ENCODE measurements at places on chromosomes 6 and 20.

DNA sequence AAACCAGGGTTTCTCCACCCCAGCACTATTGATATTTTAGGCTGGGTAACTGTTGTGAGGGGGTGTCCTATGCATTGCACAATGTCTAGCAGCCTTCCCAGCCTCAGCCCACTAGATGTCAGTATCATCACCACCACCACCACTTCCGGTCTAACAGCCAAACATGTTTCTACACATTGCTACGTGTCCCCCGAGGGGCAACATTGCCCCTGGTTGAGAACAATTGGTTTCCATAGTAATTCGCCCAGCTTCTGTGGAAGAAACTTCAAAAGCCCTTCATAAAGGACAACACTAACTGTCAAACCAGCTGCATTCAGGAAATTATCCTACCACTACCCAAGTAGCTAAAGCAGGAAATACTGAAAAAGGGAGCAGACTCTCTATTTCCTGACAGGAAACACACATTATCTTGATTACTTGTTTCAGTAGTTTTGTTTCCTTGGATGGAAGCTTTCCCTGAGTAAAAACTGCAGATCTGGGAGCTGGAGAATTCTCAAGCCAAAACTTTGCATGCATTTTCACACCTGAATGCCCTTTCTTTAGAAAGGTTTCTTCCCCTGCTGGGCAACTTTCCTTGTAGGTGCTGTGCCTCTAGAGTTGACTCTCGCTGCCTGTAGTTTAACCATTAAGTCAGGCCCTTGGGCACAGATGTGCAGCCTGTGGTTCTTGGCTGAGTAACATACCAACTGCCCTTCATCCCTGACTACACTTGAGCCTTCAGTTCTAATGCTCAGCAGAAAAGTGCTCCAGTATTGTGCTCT lies 23.6 kb downstream of the PKHD1 start:
- DNase-seq: no peak

DNA sequence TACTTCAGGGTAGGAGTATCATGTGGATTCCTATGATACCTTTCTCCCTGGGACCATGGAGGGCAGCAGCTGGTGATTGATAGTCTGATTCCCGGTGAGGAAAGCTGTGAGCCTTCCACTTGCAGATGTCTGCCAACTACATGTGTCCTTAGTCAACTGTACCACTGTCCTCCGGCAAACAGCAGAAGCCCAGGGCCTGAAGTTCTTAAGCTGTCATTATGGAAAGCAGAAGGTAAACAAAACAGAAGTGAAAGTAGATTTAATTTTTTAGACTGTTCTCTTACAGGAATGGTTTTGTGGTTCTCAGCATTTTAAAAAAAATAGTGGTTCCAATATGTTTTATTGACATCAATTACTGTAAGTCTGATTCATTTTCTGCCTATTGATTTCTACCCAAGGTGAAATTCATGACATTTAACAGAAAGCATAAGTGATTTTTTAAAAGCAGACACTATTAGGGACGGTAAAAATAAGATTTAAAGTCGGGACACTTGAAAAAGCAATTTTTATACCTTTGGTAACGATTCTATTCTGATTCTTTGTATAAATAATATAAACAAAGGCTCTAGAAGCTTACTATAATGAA lies 36.6 kb downstream of the PTPN1 start:
- no peak for DNase-seq

- no peak for DNase-seq
Observed at GRCh38 chr20:61811166-61811565, 254.5 kb downstream of the TAF4 start.

GRCh38 chr6:93555292-93555691 lies 135.9 kb upstream of the EPHA7 start:
- no peak for DNase-seq

- DNase-seq: no peak
Observed at GRCh38 chr6:161085246-161085645, 93.7 kb downstream of the MAP3K4 start.

DNA sequence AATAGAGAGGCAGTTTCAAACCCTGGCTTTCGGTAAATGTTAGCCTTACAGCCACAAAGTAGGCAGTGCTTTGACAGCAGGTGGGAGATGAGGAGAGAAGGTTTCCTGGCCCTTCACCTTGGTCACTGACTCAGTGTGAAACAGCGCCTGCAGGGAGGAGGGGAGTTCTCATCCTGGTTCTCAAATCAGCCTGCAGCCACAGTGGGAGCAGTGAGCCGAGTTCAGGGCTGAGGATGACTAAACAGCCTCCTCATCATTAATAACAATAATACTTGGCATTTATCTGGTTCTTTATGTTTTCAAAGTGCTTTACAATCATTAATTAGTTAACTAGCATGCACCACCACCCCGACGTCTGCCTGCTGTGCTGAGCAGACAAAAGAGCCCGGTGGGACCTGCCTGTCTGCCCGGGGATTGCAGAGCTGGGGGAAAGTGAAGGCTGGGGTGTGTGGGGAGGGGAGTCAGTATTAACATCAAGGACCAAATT lies 59.6 kb downstream of the PRDM1 start:
- no peak for DNase-seq

- no peak for DNase-seq
Observed at GRCh38 chr6:56527934-56528333, 114.8 kb downstream of the DST start.

DNA sequence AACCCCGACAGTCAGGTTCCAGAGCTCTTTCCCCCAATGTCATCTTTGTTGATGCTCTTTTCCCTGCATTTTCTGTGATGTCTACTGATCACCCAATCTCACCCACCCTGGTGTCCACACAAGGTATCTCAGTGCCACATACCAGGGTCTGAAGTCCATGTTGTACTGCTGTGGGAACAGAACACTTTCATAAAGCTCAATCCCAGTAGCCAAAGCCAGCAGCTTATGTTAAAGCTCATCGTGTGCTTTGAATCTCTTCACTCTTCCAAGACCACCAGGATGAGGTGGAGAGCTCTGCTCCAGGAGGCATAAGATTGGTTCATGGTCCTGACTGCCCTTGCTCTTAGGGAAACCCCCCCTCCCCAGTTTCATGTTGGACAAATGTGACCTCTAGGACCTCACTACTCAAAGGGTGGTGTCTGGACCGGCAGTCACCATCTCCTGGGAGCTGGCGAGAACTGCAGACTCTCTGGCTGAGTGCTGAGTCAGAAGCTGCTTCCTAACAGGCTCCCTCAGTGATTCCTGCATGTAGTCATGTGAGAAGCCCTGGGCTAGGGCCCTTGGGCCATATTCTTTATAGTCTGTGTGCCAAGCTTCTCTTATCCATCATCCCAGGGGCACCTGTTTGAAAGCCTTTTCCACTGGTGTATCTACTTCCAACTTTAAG lies 13.4 kb upstream of the CPNE5 start:
- no peak for DNase-seq
